Prostate gland (tissue), 2 donors: ENCODE measurements at places on chromosomes 7 and 10. TPM values are rescaled to one million over a fixed set of nuclear protein-coding genes. Genes with fewer than 3 reads are reported as not detected.

ERVW-1 gene
- total RNA-seq = 1.8 TPM

GRCh38 chr7:2399848-2400587 lies 3.4 kb upstream of the CHST12 start:
- DNase-seq = peak; percentile 77

ADCY1 gene
- total RNA-seq = 17.0 TPM

GRCh38 chr7:138495485-138495884 lies 35.4 kb downstream of the TRIM24 start:
- DNase-seq = no peak

DNA sequence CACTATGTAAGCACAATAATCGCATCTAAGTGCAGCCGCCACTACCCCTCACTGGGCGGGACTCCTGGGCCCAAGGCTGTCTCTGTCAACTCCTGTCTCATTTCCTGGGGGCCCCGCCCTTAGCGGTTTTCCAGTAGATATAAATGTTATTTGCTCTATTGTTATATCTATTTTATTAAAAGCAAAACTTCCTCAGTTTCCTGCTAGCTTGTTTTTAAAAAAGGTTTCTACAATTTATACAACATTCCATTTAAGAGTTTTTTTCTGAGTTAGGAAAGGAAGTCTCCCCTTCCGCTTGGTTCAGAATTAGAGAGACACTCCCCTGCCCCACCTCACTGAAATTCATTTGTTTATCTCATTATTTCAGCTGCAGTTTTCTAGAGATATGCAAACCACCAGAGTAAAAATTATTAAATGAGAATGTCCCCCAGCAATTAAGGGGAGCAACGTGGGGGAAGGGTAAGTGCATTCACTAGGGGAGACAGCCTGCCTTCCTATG lies 82.7 kb downstream of the RAMP3 start:
- no peak for DNase-seq

DNA sequence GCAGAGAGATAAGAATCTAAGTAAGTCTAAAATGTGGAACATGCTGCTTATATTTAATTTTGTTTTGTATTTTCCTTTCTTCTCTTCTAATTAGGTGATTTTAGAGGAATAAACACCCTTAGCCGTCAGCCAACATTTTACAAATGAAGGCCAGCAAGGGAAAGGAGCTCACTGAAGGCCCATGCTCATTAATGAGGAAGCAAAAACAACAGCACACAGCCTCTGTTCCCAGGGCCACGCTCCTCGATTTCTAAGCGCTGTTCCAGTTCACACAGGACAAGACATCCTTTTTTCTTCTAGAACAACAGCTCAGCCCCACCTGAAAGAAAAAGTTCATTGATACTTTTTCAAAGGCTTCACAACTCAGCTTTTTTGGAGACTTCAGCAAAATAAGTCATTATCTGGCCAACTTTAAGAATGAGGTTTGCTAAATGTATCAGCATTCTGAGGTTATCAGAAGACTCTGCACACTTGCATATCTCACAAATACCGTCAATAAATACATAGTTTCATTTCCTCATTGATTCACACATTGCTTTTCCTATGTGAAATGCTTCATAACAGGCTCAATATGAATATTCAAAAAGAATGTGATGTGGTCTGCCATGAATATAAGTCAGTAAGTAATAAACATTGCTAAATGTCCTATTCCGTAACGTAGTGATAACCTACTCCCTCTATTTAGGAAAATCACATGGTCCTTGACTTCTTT lies 34.8 kb upstream of the SFMBT2 start:
- DNase-seq = no peak

DNA sequence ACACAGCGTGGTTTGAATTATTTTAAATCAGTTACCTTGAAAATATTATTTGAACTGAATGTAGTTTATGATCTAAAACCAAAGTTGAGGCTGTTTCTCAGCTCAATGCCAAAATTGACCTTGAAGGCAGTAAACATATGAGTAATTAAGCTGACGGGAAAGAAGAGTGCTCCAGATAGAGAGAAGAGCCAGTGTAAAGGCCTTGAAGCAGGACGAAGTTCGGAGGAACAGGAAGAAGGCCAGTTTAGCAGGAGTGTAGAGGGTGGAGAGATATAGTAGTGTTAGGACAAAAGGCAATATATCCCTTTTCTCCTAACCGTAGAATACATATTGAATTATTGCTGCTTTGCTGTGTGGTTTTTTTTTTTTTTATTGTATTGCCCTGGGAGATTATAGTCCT lies 63.2 kb downstream of the CYP51A1 start:
- DNase-seq = no peak

DNA sequence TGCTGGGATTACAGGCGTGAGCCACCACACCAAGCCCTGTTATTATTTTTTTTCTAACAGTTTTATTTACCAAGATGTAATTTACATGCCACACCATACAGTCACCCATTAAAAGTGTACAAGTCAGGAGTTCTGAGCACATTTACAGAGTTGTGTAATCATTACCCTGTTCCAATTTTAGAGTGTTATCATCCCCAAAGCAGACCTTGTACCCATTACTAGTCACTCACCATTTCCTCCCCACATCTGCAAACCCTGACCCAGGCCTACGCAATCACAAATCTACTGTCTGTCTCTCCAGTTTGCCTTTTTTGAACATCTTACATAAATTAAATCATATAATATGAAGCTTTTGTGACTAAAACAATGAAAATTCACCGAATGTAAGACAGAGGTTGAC lies 402.9 kb upstream of the FOXK1 start:
- DNase-seq = no peak

GRCh38 chr7:155638366-155638765 lies 6.1 kb upstream of the RBM33 start:
- DNase-seq = no peak

DNA sequence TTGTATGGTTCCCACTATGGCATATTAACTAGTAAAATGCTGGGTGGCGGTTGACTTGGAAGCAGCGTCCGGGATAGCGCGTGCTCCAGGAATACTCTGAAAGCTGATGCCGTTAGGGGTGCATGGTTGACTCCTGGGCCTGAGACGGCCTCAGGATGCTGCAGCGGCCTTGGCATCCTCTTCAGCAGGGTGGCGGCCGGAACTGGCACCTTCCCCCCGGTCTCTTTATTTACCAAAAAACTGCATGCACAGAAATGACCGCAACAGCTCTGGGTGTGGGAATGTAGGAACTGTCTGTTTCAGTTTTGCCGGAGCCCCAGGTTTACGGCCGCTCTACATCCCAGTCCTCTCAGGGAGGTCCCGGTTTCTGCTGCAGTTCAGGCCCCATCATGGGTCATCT lies 28.8 kb downstream of the PFKP start:
- no peak for DNase-seq

PDE6C gene
- not detected for total RNA-seq

DNA sequence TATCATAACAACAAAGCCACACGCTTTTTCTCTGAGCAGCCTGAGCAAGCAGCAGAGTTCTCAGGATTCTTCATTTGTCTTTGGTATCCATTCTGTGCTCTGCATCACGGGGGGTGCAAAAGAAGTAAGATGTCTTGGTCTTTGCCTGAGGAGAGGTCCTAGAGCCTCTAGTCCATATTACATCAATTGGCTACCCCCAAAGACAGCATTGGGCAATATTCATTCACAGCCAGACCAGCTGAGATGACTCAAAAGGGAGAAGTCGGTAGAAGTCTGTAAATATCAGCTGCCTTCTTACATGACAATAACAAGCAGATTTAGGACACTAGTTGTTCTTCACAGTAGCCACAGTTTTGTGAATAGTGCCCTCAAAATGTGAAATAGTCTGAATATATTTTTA lies 66.6 kb downstream of the FZD1 start:
- DNase-seq = no peak

DNA sequence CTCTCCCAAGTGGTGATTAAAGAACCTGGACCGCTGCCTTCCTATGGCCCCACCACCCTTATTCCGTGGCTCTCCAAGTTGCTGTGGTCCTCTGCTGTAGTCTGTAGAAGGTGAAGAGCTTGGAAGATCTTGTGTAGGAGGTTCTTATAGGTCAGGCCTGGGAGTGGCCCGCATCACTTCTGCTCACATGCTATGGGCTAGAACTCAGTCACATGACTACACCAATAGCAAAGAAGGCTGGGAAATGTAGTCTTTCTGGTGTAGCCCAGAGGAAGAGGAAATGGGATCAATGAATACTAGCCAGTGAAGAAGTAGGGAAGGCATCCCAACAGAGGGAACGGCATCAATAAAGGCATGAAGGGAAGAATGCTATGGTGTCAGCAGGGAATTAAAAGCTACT lies 41.3 kb upstream of the AOAH start:
- no peak for DNase-seq

- DNase-seq = peak; percentile 69
Measured at GRCh38 chr7:2717293-2718261, 29.6 kb downstream of the AMZ1 start.

NPY4R gene
- total RNA-seq = 6.6 TPM

DNA sequence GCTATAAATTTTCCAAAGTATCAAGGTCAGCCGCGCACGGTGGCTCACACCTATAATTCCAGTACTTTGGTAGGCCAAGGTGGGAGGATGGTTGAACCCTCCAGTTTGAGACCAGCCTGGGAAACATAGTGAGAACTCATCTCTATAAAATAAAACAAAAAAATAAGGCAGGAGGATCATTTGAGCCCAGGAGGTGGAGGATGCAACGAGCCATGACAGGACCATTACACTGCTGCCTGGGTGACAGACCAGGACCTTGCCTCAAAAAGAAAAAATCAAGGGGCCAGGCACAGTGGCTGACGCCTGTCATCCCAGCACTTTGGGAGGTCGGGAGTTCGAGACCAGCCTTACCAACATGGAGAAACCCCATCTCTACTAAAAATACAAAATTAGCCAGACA lies 60.3 kb downstream of the ABI1 start:
- no peak for DNase-seq

DNA sequence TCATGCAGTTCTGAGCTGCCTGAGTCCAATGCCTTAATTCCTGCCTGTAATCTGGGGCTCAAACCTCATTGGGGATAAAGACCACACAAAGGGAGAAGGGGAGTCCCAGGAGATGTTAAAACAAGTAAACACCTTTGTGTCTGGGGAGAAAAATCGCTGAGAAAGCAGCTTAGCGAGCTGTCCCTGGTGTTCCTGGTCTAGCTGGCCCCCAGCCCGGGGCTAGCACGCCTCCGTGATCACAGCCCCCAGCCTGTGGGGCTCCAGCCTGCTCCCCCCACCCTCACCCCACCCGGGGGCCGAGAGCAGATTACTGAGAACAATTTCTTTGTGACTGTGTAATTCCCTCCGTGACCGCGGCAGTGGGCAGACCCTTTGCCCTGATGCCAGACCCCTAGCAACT lies 24.8 kb downstream of the DPCD start:
- no peak for DNase-seq

CACNB2 gene
- total RNA-seq = 5.5 TPM

GRCh38 chr10:94173594-94173993 lies 179.9 kb downstream of the PLCE1 start:
- DNase-seq = no peak

DNA sequence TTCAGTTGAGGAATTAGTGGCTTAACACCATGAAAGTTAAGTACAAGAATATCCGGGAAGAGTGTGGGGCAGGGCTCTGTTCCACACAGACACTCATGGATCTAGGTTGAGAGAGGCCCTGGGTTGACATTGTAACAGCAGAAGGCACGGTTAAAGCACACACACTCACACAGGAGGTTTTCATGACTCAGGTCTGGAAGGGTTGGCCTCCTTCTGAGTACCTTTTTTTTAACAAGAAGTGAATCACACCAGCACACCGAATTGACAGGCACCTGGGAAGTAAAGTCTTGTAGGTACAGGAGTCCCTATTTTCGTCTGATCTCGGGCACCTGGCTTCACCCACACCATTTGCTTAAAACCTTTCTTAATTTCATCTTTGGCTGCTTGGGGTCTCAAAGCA lies 509.4 kb upstream of the ADARB2 start:
- DNase-seq = no peak

DNA sequence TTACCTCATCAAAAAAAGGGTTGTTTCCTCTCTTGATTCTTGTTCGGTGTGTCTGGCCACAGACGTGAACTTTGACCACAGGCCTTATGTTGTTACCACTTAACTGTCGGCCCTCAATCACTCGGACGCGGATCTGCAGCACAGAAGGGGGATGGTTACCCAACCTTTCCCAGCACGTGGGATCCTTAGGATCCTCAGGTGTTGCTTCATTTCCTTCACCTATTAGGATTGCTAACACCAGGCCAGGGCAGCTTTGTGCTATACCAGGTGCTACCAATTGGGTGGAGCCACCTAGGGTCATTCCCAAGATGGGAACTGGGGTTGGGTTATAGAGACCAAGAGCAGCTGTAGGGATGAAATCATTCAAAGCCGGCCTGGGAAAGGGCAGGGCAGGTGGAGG lies 73.4 kb downstream of the MYOF start:
- no peak for DNase-seq

TACC2 gene
- total RNA-seq = 101 TPM

GRCh38 chr7:40000734-40001315 lies 50.8 kb downstream of the CDK13 start:
- no peak for DNase-seq

DNA sequence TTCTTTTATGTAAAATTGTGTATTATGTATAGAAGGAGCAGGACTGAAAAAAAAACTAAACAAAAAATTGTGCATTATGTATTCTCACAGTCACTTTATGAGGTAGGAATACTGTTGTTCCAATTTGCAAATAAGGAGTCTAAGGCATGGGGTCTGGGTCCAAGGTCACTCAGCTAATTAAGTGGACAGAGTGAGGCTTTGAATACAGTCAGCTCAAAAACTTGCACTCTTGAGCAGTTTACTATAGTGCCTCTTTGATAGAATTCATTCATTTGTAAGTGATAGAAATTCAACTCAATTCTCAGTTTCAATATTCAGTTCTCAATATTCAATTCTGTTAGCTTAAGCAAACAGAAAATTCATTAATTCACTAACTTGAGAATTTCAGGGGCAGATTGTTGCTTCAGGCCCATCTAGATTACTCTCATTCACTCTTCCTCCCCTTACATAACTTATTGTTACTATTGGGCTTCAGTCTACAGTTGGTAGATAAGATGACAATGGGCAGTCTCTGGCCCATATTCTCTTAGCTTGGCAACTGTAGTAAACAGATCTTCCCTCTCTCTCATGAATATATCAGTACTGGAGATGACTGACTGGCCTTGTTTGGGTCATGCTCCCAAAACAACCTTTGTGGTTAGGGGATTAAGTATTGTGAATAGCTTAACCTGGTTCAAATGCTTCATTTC lies 86.6 kb downstream of the BTAF1 start:
- DNase-seq = no peak

LBX1 gene
- total RNA-seq = not detected

DNA sequence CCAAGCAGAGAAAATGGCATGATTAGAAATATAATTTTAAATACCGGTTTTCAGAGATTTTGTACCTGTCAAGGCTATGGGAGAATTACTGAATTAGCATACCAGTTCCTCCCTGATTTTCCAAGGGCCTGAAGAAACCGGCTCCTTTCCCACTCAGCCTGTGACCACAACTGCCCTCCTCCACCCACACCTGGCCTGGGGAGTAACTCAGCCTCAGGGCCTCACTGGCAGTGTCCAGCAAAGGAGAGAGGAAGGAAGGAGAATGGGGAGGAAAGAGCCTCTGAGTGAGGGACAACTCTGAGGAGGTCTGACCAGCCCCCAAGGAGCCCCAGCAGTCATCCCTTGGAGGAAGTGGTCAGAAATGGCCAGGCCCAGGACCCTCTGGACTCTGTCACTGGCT lies 98.0 kb upstream of the LYZL2 start:
- DNase-seq = no peak
